Fibroblast of skin of right biceps (primary cell): ENCODE measurements at places on chromosomes 12 and 14.
A peak's percentile ranks its signal among the peaks of the same experiment; 100 is the strongest.

DNA sequence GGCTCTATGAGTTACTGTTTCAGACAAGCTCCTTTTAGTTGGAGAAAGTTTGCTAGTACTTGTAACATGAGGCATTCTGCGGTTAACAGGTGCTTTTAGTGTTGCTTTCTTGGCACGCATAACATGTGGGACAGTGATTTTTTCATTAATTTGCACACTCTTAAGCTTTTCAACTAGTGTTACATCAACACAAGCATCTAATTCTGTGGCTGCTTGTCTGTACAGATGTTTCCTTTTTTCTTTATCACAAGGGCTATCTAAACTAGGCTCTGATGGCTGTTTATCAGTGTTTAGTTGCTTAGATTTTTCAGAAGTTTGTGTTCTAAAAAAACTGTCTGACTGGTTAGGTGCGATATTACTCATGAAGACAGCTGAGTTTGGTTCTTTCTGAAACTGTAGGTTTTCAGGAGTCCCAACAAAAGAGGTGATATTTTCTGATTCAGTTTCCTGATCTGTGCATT, 120.1 kb downstream of the RALGAPA1 start:
- no peak for DNase-seq

DNA sequence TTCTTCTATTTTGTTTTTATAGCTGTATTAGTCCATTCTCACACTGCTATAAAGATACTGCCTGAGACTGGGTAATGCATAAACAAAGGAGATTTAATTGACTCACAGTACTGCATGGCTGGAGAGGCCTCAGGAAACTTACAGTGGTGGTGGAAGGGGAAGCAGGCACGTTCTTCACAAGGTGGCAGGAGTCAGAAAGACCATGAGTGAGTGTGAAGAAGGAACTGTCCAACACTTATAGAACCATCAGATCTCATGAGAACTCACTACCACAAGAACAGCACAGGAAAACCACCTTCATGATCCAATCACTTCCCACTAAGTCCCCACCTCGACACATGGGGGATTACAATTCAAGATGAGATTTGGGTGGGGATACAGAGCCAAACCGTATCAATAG, 42.3 kb downstream of the ARMH4 start:
- DNase-seq = no peak

GRCh38 chr12:64882687-64883086, 58.2 kb downstream of the TBC1D30 start:
- no peak for DNase-seq

GRCh38 chr12:50442178-50442908, 41.7 kb downstream of the LARP4 start:
- no peak for DNase-seq

GRCh38 chr14:32507029-32507984, 178.2 kb downstream of the AKAP6 start:
- DNase-seq = peak; percentile 94

DNA sequence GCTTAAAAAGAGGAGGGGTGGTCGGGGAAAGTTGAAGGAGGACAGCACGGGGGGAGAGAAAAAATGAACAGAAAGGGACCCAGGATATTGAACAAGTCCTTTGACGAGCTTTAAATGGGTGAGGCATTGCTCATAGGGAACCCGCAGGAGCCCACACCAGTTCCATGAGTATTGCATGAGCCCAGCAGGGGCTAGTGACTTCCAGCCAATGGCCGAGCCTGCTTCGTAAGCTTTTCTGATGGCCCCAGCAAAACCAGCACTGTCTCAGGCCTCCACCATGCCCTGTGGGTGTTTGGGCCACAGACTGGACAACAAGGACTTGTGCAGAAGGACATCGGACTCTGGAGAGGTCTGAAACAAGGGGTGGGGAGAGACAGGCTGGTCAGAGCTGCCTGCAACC, 109.5 kb downstream of the ZFP36L1 start:
- DNase-seq = peak; percentile 77

GRCh38 chr14:19801118-19801464, 2.5 kb upstream of the OR4N2 start:
- DNase-seq = no peak

DNA sequence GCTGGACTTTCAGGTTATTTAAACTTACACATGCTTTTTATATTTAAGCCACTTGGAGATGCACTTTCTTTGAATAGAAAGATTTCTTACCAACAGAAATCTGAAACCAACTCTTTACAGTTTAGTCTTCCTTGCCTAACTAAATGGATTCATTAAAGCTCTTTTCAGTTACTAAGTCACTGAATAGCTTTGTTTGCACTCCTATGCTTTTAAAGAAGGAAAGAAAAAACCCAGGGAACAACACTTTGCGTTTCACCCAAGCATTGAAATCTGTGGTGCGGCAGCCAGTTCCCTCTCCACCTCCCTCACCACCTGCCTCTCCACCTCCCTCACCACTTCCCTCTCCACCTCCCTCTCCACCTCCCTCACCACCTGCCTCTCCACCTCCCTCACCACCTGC, 70.3 kb downstream of the RIMBP2 start:
- no peak for DNase-seq

DNA sequence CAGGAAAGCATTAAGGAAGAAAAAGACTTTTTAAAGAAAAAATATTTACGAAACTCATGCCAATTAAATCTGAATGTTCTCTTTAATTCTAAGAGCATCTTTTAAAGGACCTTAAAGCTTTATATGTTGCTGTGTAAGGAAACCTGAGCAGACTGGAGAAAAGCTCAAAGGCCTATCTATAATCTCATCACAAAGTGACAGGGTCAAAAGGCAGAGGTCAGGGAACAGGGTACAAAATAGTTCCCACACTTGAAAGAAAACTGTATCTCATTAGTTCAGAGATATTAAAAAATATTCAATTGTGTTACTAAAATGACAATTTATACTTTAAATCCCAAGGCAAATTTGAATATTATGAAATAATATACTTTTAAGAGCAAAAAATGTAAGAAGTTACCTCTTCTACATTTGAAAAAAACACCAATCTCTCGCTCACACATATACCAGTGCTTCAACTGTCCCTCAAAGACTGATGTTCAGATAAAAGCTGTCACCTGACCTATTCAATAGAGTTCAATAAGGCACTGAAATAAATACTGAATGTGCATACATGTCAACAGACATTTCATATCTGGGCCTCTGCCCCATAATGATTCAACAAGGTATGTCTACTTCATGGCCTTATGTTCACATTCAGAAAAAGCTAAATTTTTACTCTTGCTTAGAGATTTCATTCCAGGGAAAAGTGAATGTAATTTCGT, 17.9 kb downstream of the DENND5B start:
- DNase-seq = no peak

GRCh38 chr12:110348431-110349059, 55.0 kb downstream of the ANAPC7 start:
- DNase-seq = no peak

GRCh38 chr14:51554339-51554920, 97.3 kb upstream of the FRMD6 start:
- peak; percentile 99 for DNase-seq

DNA sequence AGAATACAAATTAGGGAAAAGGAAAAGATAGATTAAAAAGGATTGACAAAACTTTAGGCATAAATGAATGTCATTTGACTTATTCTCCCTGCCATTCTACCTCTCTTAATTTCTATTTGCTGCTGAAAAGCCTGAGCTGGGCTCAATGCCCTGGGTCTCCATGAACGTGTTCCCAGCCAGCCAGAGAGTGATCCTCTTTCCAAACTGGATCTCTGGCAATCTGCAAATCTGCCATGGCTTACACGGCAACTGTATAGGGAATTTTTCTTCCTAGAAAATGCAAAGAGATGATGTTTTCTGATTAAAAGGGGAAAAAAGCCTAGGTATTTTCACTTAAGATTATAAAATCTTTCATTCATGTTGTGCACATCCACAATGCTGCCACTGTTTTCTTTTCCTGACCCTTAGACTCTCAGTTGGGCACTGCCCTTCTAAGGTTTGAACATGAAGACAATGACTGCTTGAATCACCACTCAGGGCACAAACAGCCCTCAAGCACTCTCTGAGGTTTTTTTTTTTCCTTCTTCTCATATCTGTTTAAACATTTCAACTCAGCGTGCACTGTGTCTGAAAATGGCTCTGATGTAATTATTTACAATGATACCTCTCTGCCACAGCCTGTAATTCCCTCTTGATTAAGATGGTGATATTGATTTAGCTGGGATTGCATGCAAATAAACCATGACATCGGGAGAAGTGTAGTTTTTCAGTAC, 60.3 kb downstream of the DACT1 start:
- no peak for DNase-seq

- no peak for DNase-seq
Observed at GRCh38 chr12:68154779-68155178, 4.8 kb downstream of the IFNG start.

- no peak for DNase-seq
Observed at GRCh38 chr14:68770553-68771286, 22.1 kb downstream of the ZFP36L1 start.

- DNase-seq = peak; percentile 84
Observed at GRCh38 chr14:75277008-75277814, 1.4 kb upstream of the FOS start.

DNA sequence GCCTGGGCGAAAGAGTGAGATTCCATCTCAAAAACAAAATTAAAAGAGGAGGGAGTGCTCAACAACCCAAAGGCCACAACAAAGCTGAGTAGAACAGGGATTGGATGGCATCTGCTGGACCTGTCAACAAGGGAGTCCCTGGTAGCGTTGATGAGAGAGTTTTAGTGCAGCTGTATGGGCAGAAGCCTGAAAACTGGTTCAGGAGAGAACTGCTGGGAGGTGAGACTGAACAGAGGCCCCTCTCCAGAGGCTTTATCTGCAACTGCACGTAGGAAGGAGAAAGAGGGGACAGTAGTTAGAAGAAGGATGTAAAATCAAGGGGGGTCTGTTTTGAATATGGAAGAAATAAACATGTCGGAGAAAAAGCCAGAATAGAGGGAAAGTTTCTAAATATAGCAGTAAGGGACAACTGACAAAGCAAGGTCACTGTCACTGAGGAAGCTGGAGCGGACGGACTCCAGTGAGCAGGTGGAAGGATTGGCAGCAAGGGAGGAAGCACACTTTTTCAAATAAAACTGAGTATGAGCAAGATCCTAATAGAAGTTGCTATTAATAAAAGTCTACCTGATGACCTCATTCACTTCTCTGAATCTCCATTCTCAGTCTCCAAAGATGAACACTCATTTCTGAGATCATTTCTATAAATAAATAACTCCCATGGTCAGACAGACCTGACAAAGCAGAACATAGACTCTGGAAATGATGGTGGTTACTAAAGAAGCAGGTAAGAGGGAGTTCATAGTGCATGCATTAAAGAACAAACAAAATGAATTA, 11.8 kb upstream of the ATF1 start:
- peak; percentile 17 for DNase-seq

- DNase-seq = no peak
Observed at GRCh38 chr12:132813443-132813842, 15.2 kb downstream of the GOLGA3 start.

- DNase-seq = peak; percentile 4
Observed at GRCh38 chr12:100926669-100927248, 132.2 kb downstream of the ANO4 start.

GRCh38 chr12:132488127-132489077, 1.5 kb upstream of the FBRSL1 start:
- DNase-seq = no peak

DNA sequence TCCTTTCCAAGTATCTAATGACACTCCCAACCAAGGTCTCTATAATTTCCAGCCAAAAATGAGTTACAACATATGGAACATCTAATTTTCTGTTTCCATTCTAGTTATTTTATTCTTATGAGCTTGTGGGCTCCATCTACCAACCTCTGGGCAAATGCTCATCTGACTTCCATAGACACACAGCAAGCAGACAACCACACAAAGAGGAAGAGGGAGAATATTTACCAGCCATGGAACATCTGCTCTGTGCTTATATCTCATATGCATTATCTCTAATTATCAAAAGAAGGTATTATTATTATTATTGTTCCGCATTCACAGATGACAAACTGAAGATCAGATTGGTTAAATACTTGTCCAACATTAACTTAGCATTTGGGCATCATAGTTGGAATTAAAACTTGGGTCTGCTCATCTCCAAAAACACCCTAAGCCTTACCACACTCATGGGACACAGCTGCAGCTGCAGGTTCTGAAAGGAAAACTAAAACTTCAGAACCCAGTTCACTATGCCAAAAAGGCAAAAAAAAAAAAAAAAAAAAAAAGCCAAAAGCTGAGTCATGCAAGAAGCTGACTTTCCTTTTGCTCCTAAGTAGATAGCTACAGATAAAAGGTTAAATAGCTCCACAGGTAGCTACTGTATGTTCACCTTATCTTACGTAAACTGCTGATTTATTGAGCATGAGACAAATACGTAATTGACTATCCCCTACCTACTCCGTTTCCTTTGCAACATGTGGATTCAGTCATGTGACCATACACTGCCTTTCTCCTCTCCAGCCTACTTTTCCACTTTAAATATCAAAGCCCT, 23.6 kb upstream of the TCL1B start:
- no peak for DNase-seq

GRCh38 chr12:104498211-104498801, 41.6 kb downstream of the CHST11 start:
- peak; percentile 83 for DNase-seq

DNA sequence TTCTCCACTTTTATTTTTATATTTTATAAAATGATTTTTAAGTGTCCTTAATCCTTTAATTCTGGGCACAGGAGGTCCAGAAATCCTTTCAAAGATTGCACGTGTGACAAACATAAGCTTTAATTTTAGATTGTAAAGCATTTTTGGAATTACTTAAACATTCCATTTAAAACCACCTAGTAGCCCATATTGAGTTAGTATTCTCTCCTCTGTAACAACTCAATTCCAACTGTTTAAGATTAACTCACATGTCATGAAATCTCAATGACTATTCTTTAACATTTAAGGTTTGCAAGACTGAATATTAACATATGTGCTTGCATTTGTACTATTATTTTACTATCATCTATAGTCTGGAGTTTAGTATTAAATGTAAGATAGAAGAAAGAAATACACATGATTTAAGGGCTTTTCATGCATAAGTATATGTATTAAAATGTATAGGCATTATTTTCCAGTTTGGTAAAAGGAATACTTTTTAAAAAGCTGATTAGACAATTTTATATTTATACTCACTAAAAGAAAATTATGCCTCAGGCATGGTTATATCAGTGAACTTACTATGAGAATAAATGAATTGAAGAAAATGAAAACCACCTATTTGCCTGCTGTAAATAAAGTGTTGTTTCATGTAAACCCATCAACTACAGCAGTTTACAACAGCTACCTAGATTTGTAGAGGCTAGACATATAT, 776.9 kb downstream of the SLC6A15 start:
- DNase-seq = peak; percentile 36

- peak; percentile 74 for DNase-seq
Observed at GRCh38 chr12:3527181-3527580, 36.2 kb downstream of the PRMT8 start.

DNA sequence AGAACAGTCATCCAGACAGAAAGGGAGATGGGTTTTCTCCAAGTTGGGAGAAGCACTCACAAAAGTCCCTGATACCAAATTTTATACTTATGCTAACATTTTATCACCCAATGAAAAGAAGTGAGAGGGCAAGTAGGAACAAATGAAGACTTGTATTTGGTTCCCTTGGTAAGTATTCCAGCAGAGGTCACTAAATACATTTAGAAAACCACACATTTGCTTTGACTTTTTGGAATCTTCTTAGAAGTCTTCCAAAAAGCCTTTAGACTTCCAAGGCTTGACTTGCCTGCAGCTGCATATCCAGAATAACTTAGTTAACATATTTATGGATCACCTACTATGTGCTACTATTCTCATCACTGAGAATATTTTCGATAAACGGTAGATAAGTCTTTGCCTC, 3.1 kb upstream of the GYS2 start:
- DNase-seq = peak; percentile 16
